CD4-positive, alpha-beta T cell treated with Interferon gamma for 1 hour (primary cell): ENCODE measurements at places on chromosomes 3 and 15.

- DNase-seq = no peak
These were observed 107.5 kb upstream of the NSMCE3 start for GRCh38 chr15:29377161-29377560.

DNA sequence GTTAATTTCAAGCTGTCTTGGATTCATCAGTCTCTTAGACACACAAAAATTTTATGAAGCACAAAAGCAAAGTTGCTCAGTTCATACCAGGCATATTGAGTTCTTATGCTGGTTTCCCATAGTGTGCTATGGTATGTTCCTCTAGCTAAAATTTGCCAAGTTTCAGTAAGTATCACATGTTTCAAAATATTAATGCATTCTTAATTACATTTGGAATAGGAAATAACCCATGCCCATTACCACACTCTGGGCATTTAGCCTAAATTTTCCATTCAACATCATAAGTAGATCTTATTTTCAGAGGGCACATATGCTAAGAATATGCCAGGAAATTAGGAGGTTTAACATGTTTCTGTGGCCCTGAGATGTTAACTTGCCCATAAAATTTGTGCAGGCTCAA lies 289.9 kb downstream of the SHOX2 start:
- DNase-seq = no peak

- DNase-seq = no peak
These were observed 205.6 kb downstream of the VGLL3 start for GRCh38 chr3:86785386-86785785.

- no peak for DNase-seq
These were observed 155.9 kb downstream of the PEX5L start for GRCh38 chr3:179880868-179881267.

DNA sequence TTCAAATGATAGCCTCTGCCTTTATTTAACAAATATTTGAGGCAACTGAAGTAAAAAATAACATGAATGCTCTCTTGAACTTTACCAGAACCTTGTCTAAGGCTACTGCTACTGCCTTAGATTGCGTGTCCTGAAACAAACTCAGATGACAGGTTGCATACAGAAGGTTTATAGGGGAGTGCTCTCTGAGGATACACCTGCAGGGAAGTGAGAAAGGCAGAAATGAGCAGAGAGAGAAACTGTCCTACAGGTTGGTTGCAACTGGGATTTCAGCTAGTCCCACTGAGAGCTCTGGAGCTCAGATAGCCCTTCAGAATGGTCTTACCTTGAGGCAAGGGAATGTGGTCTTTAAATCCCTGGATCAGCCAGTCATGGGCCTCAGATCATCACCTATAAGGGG lies 165.5 kb downstream of the IL5RA start:
- no peak for DNase-seq

GRCh38 chr3:169602482-169602881 lies 61.0 kb downstream of the MECOM start:
- no peak for DNase-seq
